Activated naive CD4-positive, alpha-beta T cell treated with anti-CD3 and anti-CD28 coated beads for 36 hours (primary cell): ENCODE measurements at places on chromosomes 5 and 9. TPM values are rescaled to one million over a fixed set of nuclear protein-coding genes. Genes with fewer than 3 reads are reported as not detected.
A peak's percentile ranks its signal among the peaks of the same experiment; 100 is the strongest.

The FCN2 gene
- not detected for total RNA-seq

The RETREG1 gene
- 20.0 TPM for total RNA-seq

DNA sequence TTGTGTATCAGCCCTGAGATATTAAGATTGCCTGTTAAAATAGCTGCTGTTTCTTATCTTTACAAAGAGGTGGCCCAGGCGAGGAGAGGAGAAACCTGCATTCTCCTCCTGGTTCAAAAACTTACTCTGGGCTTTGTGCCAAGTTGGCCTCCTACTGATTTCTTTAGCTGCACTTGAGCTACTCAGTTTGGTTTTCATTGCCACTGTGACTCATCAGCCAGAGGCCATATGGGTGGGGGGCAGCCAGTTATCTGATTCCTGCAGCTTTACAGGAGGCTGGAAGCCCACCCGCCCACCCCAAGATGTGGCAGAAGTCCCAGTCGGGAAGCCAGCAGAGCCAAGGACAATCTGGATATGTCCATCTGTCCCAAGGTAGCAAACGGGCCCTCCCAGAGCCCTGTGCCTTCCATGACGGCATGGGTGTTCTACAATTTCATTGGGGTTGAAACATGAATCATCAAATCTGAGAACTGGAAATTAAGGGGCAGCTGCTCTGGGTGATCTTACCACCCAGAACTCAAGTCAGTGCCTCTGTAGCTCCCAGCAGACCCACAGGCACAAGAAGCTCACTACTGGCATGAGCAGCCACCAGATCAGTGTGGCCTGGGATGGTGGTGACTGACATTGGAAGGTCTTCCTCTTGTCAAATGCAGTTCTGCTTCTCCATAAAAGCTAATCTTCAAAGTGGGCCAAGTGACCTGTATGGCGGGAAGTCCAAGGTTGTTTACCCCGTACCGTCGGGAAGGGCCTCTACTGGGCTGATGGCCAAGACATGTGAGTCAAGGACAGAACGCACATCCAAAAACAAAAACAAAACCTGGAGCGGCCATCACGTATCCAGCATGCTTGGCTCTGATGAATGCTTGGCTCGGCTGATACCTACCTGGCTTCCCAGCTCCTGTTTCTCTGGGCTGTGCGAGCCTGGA, 15.6 kb downstream of the FCN2 start:
- DNase-seq: no peak

DNA sequence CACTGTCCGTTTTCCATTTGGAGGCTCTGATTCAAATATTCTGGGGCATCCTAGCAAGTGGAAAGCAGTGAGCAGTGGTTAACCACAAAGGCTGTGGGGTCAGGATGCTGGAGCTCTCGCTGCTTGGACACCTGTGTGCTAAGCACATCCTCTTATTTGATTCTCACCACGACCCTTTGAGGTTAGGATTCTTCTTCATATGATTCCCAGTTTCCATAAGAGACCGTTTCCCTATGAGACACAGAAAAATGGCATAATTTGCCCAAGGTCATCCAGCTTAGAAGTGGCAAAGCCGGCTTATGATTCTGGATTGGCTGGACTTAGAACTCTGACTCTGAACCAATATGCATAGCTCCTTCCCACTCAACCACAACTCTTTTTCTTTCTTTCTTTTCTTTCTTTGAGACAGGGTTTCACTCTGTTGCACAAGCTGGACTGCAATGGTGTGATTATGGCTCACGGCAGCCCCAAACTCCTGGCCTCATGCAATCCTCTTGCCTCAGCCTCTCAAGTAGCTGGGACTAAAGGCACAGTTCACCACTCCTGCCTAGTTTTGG, 207.7 kb downstream of the TTLL11 start:
- no peak for DNase-seq

- DNase-seq: peak; percentile 94
Measured at GRCh38 chr9:126985870-126986498, 71.4 kb downstream of the RALGPS1 start.
